G401 (cell line): ENCODE measurements at places on chromosomes 12 and 14. TPM values are rescaled to one million over a fixed set of nuclear protein-coding genes. Genes with fewer than 3 reads are reported as not detected.

The A2ML1 gene
- total RNA-seq, result not detected in 2 replicates

DNA sequence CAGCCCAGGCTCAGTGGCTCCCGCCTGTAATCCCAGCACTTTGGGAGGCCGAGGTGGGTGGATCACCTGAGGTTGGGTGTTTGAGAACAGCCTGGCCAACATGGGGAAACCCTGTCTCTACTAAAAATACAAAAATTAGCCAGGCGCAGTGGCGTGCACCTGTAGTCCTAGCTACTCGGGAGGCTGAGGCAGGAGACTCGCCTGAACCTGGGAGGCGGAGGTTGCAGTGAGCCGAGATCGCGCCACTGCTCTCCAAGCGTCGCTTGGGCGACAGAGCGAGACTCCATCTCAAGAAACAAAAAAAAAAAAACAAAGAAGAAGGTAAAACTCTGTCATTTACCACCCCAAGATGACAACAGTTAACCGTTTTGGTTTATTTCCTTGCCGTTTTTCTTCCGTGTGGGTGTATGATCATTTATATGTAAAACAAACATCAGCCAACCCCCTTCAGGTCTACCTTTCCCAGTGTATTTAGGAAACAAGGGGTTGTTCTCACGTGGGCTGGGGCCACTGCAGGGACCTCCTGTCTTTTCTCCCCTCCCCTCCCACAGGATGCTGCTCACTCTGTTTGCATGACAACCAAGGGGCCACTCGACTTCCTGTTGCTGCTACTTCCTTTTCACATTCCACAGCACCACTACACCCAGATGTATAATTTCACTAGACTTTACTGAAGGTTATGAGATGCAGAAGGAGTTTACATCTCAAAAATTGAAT, 13.6 kb downstream of the TTC9 start:
- no peak for DNase-seq

The OAS2 gene
- total RNA-seq, result not detected in 2 replicates

DNA sequence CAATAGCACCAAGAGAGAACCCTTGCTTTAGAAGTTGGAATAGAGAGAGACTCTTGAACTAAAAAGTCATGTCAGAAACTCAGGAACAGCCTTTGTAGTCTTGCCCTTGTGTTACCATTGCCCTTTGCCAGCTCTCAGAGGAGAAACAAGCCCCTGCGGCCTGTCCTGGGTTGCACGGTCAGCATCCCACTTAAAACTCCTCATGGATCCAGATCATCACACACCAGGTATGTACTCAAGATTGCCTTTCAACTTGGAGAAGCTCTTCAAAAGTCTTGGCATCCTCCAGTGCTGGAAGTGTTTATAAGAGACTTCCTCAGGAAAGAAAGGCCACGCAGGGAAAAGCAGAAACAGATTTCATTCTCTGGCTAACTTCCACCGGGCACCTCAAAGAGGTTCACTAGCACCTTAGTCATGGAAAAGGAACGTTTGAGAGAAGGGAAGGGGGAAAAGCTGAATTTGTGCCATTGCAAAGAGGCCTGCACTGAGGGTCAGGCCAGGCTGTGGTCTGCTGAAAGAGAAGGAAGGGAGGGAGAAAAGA, 594.2 kb downstream of the MED13L start:
- DNase-seq, result no peak

- DNase-seq, result no peak
Measured at GRCh38 chr14:31465111-31465510, 7.8 kb upstream of the DTD2 start.

The TBX5 gene
- not detected in 2 replicates for total RNA-seq

- no peak for DNase-seq
Measured at GRCh38 chr14:22545842-22546721, 42.9 kb downstream of the DAD1 start.

- peak; percentile 45 for DNase-seq
Measured at GRCh38 chr14:72743626-72744025, 150.3 kb downstream of the DPF3 start.

DNA sequence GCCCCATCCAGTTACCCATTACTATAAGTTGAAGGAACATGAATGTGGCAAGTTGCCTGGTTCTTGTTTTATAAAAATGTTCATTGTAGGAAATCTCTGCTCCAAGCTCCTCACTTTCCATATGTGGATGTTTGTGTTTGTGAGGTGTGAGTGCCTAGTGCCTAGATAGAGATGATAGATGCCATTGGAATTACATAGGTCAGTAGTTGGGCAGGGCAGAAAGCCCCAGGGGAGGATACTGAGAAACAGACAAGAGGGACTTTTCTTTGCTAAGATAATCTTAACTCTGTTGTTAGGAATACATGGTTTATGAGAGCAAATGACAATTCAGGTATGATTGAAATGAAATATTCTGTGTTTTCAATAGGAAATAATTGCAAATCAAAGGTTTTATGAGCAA, 226.3 kb upstream of the GRIP1 start:
- DNase-seq, result no peak

The TAS2R30 gene
- total RNA-seq, result 0.07 and 0.68 TPM in 2 replicates

DNA sequence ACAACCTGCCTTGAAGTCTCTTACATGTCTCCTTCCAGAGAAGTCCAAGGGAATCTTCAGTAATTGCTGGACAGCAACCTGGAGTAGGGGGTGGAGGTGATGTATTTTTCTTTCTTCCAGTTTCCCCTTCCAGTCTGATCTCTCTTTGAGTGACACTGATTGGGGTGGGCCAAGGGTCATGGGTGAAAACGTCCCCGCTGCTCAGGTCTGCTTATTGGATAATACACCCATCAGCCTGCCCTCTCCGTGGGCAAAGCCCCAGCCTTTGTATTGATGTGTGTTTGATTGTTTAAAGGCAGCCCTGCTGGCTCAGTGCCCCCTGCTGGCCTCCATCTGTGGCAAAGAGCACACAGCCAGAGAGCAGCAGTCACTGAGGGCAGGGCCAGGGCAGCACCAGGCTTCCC, 35.7 kb upstream of the ATP2A2 start:
- DNase-seq, result peak; percentile 24

DNA sequence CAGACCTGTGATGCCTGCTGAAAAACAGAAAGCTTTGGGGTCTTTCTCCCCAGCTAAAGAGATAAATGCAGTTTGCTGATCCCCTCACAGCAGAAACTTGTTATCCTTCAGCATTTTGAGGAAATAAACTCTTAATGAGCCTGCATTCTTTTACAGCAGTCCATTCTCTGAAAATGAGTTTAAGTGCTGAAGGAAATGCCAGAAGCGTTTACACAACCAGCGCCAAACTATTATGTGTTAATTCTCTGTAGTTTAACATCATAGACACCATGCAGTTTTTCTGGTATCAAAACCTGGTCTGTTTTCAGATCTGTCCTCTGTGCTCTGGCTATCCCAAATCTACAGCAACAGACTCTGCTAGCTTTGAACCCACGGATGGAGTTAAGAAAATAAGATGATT, 291.3 kb downstream of the NPAS3 start:
- no peak for DNase-seq

- no peak for DNase-seq
Measured at GRCh38 chr12:103640831-103641230, 53.8 kb downstream of the STAB2 start.

- no peak for DNase-seq
Measured at GRCh38 chr14:34275078-34275477, 187.0 kb downstream of the SPTSSA start.

The POU6F1 gene
- 0.98 and 4.1 TPM in 2 replicates for total RNA-seq

The MANSC4 gene
- not detected in 2 replicates for total RNA-seq

The CLEC2A gene
- total RNA-seq, result not detected in 2 replicates

The PSMD9 gene
- total RNA-seq, result 65.2 and 96.5 TPM in 2 replicates

DNA sequence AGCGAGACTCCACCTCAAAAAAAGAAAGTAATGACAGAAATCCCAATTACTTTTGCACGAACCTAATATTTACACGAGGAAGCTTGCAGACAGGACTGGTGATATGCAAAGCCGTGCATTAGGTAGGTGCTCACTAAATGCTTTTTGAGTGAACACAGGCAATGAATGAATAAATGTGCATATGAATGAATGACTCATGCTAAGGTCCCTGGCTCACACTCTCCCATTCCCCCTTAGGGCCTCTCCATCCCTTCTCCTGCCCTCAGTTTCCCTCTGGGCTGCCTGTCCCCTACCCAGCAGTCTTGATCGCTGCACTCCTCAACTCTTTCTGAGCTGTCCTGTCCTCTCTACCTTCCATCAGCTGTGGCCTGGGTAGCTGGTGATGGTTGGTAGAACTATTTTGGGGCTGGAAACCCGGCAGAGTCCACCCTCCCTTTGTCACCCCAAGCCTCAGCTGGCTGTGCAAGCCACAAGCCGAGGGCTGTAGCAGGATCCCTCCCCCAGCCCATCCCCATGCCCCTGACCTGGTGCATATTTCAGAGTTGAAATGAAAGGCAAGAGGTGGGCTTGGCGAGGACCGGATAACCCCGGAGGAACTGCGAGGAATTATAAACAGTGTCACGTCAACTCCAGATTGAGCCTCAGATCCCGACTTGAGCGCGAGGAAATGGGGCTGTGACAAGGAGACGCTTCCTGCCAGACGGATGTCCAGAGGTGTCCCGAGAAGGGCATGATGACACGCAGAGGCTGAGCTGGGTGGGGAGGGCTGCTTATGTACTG, 191.7 kb upstream of the GSC start:
- DNase-seq, result no peak

DNA sequence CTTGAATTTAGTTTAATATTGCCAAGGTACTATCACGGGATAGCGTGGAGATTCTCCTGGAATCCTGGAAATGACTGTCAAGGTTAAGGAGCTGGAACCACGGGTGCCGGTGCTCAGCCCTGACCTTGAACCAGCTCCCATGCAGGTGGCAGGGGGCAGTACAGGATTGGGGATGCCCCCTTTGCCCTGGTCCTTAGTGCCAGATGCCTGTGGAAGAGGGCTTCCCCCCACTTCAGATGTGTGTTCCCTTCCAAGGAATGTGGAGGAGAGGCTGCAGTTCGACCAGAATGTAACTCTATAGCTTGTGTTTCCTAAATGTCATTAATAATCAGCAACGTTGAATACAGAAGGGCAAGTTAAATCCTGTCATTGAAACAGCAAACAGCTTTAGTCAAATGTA, 258.9 kb downstream of the VRK1 start:
- no peak for DNase-seq

- peak; percentile 90 for DNase-seq
Measured at GRCh38 chr12:48956279-48957140, 777 bp downstream of the ARF3 start.

The SIX1 gene
- 0.31 and 0.58 TPM in 2 replicates for total RNA-seq

GRCh38 chr14:81423504-81423903, 23.4 kb upstream of the STON2 start:
- no peak for DNase-seq

DNA sequence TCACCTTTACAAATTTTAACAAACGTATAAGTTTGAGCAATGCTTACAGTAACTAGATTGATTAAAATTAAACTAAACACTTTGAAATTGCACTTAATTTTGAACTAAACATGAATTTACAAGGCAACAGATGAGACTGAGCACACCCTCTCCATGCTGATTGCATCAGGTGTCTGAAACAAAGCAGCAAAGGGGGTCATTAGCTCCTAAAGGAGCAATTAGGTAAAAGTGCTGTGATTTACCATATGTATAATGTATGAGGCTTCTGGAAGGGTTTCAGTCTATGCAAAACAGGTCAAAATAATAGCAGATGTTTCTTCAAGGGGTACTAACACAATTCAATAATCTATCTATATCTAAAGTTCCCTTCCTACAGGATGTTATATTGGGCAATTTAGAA, 98.8 kb upstream of the LMNTD1 start:
- DNase-seq, result no peak

- no peak for DNase-seq
Measured at GRCh38 chr14:75926431-75927115, 55.2 kb downstream of the TGFB3 start.

The SLC38A4 gene
- 0.03 TPM in 1 of 2 replicates, not detected in the other for total RNA-seq

The BIN2 gene
- not detected in 2 replicates for total RNA-seq

- DNase-seq, result no peak
Measured at GRCh38 chr12:57965766-57966165, 24.4 kb downstream of the ATP23 start.

DNA sequence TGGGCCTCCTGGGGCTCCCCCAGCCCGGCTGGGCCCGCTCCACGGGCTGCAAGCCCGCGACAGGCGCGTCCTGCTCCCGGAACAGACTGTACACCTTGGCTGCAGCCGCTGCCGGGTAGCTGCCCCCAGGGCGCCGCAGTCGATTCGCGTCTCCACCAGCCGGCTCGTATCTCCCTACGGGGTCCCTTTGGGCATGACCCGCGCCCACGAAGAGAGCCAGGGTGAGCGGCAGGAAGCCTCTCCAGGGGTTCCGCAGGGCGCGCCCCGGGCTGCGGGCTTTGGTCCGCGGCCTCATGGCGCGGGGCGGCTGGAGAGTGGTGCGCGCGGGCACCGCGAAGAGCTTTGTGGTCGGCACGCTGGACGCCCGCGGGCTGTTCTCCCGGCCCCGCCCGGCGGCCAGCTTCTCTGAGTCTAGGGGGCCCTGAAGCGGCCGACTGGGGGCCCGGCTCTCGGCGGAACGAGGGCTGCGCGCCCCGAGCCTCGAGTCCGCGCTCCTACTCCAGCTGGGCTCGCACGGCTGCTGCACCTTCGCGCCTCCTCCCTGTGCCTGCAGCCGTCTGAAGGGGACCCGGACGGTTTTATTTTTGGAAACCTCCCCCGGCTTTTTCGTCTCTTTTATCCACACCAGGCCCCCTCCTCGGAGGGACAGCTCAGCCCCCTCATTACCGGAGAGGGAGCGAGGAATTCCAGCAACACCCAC, at the start of gene LTBP2:
TSS of gene LTBP2 (minus strand) at position 588 of the 700 bp plus-strand sequence. CDS start at position 295, 293 bp downstream.
- no peak for DNase-seq

DNA sequence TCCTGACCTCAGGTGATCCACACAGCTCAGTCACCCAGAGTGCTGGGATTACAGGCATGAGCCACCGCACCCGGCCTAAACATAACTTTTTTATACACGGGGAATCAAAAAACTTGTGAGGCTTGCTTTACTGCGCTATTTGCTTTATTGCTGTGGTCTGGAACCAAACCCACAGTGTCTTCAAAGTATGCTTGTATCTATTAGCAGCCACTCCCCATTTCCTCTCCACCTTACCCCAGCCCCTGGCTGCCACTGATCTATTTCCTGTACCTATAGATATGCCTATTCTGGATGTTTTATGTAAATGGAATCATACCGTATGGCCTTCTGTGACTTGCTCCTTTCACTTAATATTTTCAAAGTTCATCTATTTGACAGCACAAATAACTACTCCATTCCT, 233.4 kb downstream of the BMP4 start:
- no peak for DNase-seq

- DNase-seq, result no peak
Measured at GRCh38 chr12:115606040-115606439, 671.5 kb downstream of the MED13L start.

GRCh38 chr14:54564071-54564867, 2.7 kb upstream of the SAMD4A start:
- DNase-seq, result peak; percentile 71

The BBOF1 gene
- total RNA-seq, result 2.5 and 4.5 TPM in 2 replicates

- DNase-seq, result no peak
Measured at GRCh38 chr12:127127897-127128296, 1139.1 kb upstream of the TMEM132C start.

The PRKD1 gene
- 0.49 TPM in 1 of 2 replicates, not detected in the other for total RNA-seq

The MYF6 gene
- total RNA-seq, result not detected in 2 replicates

The IL23A gene
- total RNA-seq, result 1.3 and 5.3 TPM in 2 replicates

GRCh38 chr14:23548351-23549318, 2.9 kb downstream of the ZFHX2 start:
- DNase-seq, result peak; percentile 68
